ENCODE measurements at places on chromosomes 16 and 17. TPM values are rescaled to one million over a fixed set of nuclear protein-coding genes. Genes with fewer than 3 reads are reported as not detected.

Gene CIAO3
- 22.9 TPM for total RNA-seq

- no peak for DNase-seq
Observed at GRCh38 chr17:56879280-56879679, 34.6 kb downstream of the TRIM25 start.

DNA sequence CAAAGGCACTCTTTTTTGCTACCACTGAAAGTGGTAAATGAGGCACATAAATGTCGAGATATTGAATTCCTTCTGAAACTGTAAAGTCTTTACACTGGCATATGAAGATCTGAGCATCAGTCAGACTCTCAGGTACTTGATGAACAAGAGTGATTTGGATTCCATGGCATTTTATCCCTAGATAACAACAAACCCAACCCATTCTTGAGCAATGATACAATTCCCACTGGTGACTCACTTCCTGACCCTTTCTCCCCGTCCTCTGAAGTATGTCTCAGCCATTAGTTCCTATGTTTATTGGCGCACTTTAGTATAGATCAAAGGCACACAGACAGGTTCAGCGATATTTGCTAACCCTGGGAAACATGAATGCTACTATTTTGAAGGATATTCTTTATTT lies 147.0 kb upstream of the RBFOX1 start:
- no peak for DNase-seq

- peak; percentile 76 for DNase-seq
Observed at GRCh38 chr17:1730326-1731193, 6.1 kb downstream of the WDR81 start.

GRCh38 chr16:89291776-89292175 lies 74.3 kb downstream of the ZNF778 start:
- no peak for DNase-seq

- DNase-seq: no peak
Observed at GRCh38 chr17:38579934-38580333, 25.8 kb downstream of the SRCIN1 start.

Gene ALOX15B
- 8.3 TPM for total RNA-seq

- DNase-seq: no peak
Observed at GRCh38 chr17:12247761-12248160, 227.1 kb downstream of the MAP2K4 start.

DNA sequence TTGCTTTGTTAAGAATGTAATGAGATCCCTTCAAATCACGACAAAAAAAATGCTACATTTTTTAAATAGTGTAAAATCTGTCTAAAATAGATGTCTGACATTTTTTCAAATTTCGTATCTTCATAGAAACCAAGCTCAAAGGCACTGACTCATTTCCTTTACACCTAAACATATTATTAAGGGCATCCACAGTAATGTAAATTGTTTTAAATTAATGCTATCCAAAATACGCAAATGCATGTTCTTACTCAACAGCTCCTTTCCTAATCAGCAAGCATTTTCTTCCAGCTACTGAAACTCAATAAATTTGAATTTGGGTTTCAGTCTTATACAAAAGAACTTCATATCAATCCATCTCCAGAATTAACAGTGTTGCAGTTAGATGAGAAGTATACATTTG lies 4.3 kb downstream of the C16orf87 start:
- DNase-seq: no peak

- DNase-seq: no peak
Observed at GRCh38 chr16:83924686-83925085, 25.8 kb downstream of the MLYCD start.

DNA sequence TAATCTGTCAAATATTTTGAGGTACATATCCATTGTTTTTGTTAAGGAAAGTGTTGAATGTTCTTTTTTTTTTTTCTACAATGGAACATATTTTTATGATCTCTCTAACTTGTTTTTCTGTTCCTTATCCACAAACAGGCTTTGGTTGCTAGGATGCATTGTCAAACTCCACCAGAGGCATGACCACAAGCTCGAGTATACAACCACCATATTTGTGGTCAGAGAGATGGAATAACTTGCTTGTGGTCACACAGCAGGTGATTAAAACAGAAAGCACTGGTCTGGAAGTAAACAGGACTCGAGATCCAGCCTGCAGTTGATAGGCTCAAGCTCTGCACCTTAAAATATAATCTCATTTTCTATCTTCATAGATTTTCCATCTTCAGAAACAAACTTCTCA lies 105.8 kb upstream of the ADAMTS18 start:
- DNase-seq: no peak

- no peak for DNase-seq
Observed at GRCh38 chr16:82832821-82833220, 206.1 kb downstream of the CDH13 start.

DNA sequence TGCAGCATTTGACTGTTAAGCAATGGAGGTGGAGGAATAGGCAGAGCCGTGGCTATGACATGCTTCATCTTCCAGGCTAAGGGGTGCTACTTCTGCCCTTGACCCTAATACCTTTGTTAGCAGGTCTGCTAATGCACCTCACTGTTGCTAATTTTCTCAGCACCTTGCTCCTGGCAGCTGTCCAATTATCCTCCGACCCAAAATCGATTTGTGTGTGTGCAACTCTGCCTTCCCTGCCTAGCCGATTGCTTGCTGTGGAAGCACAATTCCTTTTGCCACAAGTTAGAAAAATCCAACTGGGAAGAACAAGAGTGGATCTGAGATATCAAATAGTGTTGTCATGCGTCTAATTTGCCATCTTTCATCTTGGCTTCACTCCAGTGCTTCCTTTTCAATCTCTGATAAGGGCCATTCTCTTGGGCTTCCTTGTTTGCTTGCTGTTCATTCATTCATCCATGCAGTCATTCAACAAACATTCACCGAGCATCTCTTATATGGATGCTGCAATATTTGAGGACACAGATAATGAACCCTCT lies 422.8 kb downstream of the RBFOX1 start:
- DNase-seq: no peak

Gene CHAD
- total RNA-seq: not detected

DNA sequence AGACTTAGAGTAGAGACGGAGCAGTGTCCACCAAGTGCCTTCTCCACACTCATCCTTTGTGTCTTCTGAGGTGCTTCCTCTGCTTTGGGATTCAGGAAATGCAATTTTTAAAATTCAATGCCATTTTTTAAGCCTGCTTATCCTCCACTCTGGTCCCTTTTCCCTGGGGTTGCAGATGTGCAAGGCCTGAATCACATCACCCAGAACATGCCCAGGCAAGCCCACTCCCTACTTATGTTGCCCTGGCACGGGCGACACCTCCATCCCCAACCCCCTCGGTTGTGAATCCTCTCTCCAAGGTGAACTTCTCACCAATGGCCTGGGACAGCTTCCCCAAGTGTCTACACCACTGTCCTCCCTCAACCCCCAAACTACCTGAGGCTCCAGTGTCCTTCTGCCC lies 116.2 kb downstream of the C17orf67 start:
- no peak for DNase-seq

DNA sequence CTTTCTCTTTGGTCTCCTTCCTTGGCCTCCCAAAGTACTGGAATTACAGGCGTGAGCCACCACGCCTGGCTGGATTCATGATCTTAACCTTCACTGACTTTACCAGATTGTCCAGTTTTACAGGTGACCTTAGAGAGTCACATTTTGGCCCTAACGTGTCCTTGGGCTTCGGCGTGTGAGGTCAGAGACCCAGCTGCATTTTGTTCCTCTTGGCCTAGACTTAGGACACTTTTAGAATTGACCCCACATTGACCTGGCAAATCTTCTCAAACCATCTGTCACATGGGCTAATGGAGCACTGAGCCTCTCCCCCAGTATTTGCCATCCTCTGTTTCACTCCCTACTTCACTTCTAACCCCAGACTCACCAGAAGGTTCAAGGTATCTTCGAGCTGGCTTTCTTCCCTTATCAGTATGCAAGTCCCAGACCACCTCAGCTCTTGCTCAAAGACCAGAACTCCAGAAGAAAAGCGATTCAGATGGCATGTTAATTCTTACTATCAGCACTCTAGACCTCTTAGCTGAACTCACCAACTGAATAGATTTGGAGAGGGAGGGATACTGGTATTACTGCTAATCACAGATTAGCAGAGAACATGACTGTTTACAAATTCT lies 1.7 kb upstream of the CYTH1 start:
- no peak for DNase-seq

Gene SAP30BP
- total RNA-seq: 64.7 TPM

Gene WSCD1
- 6.1 TPM for total RNA-seq

GRCh38 chr17:19763416-19763815 lies 15.3 kb upstream of the ALDH3A1 start:
- no peak for DNase-seq

DNA sequence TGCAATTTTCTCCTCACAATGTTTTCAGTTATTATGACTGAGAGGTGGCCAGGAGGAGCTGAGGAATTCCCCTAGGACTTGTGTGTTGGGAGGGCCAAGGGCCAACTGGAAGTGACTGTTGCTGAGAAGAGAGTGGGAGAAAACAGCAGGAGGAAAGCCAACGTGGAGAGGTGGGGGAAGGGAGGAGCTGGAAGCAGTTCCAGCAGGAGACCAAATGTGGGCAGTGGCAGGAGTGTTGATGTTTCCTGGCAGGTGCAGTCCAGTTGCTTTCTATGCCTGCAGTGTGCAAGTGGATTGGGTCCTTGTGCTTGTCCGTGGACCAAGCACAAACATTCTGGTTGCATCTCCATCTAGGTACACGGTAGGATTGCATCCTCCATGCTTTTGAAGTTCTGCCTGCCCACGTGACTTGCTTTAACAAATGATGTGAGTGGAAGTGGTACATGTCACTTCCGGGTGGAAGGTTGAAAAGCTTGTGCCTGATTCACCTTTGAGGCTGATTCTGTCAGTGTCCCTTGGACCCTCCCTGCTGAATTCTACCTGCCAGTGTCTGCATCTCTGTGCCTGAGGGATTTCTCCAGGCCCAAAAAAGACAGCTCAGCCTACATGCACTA lies 54.7 kb upstream of the CRHR1 start:
- DNase-seq: no peak

DNA sequence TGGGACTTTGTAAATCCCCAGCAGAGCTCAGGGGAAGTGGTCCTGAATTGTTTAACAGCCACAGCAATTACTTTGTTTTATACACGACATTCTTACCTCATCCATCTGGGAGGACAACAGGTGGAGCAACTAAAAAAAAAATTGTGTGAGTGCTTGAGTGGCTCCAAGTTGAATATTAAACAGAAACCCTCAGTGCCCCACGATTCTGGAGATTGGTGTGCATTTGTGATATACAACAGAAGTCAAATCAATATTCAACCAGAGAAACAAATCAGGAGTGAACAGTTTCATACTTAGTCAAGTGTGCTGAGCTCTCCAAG lies 204.8 kb downstream of the HAPSTR1 start:
- DNase-seq: no peak

DNA sequence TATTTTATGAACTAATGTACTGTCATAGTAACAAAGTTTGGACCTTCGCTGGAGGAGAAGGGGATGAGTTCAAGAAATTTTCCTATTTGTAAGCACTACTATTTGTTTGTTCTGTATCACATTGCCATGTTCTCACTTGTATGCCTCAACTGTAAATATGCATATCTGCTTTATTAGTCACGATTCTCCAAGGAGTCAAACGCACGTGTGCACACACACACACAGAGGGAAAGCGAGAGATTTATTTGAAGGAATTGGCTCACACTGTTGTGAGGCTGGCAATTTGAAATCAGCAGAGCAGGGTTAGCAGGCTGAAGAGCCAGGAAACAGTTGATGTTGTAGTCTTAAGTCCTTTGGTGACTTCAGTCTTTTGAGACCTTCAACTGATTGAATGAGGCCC lies 24.9 kb upstream of the MYH2 start:
- no peak for DNase-seq

DNA sequence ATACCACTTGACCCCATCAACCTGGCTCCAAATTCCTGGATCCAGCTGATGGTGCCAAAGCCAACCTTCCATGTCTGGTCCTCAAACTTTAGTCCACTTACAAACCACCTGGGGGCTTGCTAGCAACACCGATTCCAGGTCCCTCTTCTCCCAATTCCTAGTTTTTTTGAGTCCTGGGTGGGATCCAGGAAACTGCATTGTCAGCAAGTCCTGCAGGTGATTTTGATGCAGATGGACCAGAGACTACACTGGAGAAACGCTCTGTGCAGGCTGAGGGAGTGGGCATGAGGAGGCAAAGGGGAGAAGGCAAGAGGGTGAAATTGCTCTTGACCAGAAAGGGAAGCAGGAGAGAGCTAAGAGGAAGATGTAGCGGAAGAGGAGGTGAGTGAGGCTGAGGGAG lies 21.0 kb upstream of the NOS2 start:
- DNase-seq: no peak

DNA sequence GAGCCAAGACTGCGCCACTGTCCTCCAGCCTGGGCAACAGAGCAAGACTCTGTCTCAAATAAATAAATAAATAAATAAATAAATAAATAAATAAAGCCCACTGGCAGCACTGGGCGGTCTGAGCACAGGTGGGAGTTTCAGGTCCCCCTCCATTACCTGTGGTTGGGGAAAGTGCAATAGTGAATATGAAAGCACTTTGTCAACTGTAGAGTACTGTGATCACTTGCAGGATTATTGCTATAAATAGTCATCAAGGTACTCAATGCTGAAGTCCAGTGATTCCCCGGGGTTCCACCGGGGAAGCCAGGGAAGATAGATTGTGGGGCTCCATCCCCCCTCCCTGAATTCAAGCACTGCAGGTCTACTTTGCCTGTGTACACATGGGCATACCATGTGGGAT lies 42.7 kb upstream of the CPNE2 start:
- no peak for DNase-seq

DNA sequence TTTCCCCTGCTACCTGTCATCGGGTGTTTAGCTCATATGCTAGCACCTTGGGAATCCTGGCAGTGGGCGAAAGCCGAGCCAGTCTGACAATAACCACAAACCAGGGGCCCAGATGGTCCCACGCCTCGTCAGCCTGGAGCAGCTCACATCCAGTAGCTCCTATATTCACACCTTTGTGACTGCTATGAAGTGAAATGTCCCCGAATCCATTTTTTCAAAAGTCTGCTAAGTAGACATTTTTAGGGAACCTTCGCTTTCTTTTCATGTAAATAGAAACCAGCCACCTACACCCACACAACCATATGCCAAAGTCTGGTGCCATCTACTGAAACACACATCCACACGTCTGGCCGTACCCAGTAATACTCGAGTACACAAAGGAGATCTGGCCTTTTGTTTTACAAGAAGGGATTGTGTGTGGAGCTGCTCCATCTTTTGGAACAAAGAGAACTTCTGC lies 176.8 kb downstream of the SLC39A11 start:
- DNase-seq: no peak

Gene TBX6
- total RNA-seq: not detected

DNA sequence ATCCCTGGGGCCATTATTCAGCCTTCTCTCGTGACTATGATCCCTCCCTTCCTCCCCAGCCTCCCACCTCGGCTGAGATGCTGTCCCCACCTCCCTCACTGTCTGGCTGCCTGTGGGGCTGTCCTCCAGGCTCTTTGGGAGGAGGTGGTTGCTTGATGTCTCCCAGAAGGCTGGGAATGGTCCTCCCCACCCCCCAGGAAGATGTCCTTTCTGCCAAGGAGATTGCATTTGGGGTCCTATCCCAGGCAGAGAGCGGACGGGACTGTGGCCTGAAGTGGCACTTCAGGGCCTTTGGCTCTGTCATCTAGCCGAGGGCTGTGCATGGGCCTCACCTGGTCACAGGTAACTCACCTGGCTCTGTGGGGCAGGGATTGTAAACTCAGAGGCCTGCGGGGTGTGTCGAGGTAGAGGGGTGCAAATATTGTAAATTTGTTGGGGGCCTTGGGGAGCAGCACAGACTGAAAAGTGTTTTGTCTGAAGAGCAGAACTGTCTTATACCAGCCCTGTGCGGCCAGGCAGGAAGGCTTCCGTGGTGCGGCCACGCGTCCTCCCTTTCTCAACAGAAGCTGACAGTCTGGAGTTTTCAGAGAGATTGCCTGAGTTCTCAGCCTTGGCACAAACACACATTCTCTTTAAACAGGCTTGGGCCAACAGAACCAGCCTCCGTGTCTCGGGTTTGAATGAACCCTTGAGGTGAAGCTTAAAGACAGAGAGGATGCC lies 177.9 kb downstream of the SEC14L1 start:
- no peak for DNase-seq
